ENCODE measurements at places on chromosomes 13 and 19.
A peak's percentile ranks its signal among the peaks of the same experiment; 100 is the strongest.

DNA sequence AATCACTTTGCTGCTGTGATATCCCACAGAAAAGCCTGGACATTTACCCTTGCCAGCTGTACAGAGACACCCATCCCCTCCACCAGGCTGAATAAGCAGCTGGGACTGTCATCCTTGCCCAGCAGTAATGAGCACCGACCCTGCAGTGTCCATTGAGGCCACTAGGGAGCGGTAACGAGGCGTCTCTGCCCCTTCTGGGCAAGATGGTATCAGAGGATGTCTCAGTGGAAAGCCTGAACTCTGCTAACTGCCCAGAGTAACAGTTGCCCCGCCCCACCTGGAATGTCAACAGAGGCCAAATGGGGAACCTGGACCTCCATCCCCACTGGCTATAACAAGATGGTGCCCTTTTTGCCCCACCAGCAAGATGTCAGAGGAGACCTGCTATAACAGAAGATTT is 22.8 kb upstream of the CEACAM20 start:
- no peak for DNase-seq

GRCh38 chr13:24168392-24168750 is 7.9 kb downstream of the SPATA13 start:
- no peak for DNase-seq

DNA sequence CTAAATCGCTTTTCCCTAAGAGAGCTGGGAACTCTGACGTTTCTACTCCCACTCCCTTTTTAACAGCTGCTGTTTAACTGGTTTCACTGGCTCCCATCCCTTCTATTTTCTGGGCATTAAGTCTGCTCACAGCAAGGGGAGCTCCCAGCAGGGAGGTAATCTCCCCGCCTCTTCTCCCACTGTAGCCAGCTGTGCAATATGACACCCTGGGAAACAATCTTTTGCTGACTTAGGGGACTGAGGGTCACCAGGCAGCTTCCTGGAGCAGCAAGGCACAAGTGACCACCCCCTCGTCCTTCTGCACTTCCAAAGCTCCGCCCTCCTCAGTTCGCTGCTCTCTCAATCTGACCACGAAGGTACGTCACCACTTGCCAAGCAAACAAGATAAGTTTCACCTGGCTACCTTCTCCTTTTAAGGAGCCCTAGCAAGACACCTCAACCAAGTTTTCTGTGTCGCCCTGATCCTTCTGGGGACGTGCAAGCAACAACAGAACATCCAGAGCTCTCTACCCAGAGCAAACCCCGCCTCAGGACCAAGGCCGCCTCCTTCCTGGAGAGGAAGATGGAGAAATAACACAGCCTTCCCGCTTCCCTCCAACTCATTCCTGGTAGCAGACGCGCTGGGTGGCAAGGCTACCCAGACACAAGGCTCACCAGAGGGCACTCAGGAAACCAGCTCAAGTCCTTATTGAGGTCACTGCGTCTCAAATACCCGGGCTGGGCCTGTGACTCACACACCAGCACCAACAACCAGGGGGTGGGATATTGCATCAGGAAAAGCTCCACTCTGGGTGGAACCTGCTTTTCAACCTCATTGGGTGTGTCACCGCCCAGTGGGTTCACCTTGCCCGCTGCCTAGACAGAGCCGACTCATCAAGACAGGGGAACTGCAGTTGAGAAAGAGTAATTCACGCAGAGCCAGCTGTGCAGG is 92.4 kb downstream of the STK24 start:
- DNase-seq = peak; percentile 23

GRCh38 chr13:99273128-99273527 is 14.9 kb upstream of the GPR18 start:
- DNase-seq = no peak

- no peak for DNase-seq
Measured at GRCh38 chr13:111491021-111491420, 170.6 kb downstream of the TEX29 start.

GRCh38 chr19:42140125-42140754 is 8.0 kb upstream of the POU2F2 start:
- DNase-seq = no peak

GRCh38 chr19:47268028-47268427 is 6.7 kb upstream of the INAFM1 start:
- no peak for DNase-seq

DNA sequence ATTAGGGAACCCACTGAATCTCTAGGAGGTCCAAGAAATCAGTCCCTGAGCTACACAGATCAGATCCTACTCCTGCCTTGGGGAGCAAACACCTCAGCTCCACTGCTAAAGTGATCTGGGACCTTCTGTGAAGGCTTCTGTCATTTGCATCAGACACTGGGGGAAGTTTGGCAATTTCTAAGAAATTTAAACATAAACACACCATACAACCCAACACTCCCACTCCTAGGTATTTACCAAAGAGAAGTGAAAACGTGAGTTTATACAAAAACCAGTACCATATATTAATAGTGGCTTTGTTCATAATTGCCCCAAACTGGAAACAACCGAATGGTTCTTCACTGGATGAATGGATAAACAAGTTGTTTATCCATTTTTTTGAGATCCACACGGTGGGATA is 7.3 kb upstream of the TYROBP start:
- DNase-seq = no peak

- no peak for DNase-seq
Measured at GRCh38 chr19:16066611-16067104, 9.6 kb upstream of the TPM4 start.

DNA sequence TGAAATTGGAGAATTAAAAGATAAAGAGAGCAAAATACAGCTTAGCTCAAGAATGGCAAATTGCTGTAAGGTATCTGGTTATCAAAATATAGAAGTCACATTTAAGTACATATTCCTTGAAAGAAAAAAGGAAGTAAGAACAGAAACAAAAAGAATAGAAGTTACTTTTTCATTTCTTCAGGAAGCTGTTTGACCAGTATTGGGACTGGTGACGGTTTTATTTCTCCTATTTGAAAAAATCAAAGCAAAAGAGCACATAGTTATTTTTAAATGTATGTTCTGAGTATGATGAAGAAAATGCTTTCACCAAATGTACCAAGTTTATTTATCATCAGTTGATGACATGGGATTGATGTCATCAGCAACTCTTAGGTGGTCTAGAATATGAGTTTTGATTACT is 83.1 kb upstream of the OXGR1 start:
- DNase-seq = no peak

- no peak for DNase-seq
Measured at GRCh38 chr19:33248954-33249613, 23.4 kb upstream of the SLC7A10 start.

GRCh38 chr19:3698974-3699740 is 1.1 kb downstream of the PIP5K1C start:
- DNase-seq = no peak

- no peak for DNase-seq
Measured at GRCh38 chr19:46073268-46073922, 32.6 kb upstream of the IGFL4 start.

Measured in NCI-H1105 (cell line).